Femur (tissue), 1 donor: ENCODE measurements at places on chromosomes 7 and 10.

- DNase-seq, result no peak
These were observed 13.2 kb downstream of the EPHA1 start for GRCh38 chr7:143395187-143396149.

DNA sequence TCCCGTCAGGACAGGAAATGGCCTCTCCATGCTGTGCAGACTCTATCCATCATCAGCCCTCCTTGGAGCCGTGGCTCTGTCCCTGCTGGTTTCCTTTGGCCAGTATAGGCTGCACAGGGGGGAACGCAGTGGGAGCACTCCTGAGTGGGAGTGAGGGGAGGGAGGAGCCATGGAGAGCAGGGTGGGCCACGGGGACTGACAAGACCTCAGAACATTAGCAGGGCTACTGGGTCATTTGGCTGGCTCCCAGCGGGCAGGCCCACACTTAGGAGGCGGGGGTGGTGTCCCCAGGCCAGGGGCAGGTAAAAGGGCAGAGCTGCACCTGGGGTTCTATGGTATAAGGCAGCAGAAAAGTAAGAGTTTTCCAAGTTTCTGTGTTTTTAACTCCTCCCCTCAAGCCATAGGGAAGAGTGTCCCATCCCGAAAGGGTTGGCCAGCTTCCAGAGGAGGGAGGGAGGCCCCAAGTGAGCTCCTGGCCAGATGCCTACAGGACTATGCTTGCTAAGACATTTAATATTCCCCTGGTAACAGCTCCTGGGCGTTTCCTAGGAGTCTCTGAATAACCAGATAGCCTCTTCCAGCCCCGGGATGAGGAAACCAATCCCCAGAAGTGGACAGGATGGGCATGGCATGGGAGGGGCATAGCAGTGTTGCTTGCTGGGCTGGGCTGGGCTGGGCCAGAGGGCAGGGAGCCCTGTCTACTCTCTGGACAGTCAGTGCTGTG, 5.5 kb upstream of the OPN4 start:
- DNase-seq, result peak; percentile 81

DNA sequence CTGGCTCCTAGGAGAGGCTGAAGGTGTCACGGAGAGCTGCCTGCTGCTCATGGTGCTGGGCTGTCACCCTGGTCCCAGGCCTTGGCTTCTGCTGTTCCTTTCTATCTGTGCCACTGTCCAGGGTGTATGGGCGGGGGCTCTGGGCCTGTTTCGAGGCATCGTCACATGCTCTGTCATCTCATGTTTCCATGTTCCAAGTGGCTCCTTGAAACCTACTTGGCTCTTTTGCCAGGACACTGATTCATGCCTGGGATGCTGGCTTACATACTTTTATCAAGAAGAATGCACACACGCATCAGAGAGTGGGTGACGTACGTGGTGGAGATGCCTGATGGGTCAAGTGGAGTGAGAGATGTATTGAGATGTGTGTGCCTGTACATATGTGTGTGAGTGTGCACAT, 50.9 kb downstream of the ADCY1 start:
- no peak for DNase-seq

- DNase-seq, result no peak
These were observed 21.3 kb downstream of the GCK start for GRCh38 chr7:44167920-44168319.

DNA sequence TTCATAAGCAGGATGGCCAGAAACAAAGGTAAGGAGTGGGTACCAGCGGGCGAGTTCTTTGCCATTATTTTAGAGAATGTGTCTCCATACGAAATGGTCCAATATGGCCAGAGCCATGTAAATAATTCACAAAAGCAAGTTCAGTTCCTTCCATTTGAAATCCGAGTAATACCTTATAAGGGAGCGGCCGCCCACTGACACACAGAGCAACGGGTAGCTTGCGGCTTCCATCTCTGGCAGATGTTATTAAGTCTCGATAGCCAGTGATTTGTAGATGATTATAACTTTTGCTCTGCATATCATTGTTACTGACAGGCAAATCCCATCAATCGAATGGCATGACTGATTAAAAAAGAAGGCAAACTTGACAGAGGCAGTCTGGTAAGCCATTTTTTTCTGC, 63.2 kb downstream of the GFRA1 start:
- no peak for DNase-seq

DNA sequence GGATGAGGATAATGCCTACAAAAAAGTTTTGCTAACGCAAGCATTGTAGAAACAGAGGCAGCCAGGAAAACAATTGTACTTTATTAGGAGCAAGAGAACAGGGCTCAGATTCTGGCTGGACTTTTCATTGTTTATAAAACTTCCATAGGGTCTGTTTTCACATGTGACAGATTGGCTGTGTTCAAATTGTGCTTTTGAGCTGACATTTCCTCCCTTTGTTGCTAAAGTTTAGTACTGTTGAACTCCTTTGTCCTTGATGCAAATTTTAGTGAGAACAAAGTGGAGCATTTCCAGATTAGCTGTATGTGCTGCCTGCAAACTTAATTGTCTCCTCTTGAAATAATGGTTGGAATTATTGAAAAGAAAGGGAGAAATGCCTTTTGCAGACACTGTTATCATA, 221.0 kb upstream of the FZD1 start:
- DNase-seq, result no peak

- no peak for DNase-seq
These were observed 68.0 kb upstream of the PPP1R3C start for GRCh38 chr10:91700788-91701444.

DNA sequence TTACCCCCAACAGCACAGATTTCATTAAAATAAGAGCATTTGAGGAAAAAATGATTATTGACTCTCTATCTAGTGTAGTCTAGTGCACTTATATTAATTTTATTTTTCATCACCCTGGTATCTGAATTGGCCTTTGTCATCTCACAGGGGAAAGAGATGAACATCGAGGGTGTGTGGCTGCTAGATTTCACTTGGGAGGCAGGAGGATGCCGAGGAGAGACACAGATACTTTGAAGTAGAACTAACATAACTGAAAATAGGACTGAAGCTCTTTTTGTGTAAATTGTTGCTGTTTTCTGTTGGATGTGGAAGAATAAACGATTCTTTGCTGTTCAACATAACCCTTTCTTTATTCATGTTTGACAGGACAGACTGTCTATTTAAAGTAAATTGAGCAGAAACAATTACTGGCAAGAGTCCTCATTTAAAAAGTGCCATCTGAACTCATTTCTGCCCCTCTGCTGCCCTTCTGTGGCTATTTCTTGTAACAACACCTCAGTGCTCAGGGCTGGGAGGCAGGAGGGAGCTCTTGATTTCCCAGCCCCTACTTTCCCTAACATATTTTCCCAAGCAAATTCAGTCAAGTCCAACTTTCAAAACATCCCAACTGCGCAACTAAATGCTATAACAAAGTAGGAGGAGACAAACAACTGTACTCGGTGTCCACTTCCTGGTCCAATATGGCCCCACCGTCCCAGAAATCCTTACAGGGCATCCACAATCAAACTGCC, 15.6 kb downstream of the LYZL1 start:
- DNase-seq, result peak; percentile 75

DNA sequence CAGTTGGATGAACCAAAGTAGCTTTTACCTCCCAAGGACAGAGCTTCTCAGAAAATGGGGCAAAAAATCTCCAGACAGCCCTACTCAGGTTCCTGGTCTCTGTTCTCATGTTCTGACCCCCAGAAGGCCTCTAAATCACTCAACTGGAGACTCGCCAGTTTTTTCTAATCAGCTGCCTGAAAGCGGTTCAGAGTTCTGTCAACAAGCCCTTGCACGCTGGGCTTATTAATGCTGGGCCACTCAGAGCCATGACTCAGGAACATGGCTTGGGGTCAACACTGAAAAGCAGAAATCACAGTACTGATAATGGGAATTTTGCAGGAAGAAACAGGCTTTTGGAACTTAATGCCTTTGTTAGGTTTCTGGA, 15.3 kb downstream of the ECHDC3 start:
- peak; percentile 43 for DNase-seq

DNA sequence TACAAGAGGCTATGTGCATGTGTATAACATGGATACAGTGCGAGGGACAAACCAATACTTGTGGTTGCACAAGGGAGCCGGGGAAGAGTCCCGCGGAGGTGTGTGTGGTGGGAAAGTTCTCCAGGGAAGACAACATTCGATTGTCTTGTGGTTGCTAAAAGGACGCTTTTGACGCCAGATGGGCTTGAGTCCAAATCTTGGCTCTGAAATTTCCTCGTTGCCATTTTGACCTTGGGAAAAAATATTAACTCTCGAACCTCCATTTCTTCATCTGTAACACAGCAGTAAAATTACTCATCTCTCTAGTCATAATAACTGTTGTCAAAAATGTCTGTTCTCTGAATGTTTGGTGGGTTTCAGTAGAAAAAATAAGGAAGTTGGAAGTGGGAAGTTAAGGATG, 16.5 kb downstream of the PLXDC2 start:
- no peak for DNase-seq

- no peak for DNase-seq
These were observed 3.8 kb upstream of the TCERG1L start for GRCh38 chr10:131315344-131315743.

DNA sequence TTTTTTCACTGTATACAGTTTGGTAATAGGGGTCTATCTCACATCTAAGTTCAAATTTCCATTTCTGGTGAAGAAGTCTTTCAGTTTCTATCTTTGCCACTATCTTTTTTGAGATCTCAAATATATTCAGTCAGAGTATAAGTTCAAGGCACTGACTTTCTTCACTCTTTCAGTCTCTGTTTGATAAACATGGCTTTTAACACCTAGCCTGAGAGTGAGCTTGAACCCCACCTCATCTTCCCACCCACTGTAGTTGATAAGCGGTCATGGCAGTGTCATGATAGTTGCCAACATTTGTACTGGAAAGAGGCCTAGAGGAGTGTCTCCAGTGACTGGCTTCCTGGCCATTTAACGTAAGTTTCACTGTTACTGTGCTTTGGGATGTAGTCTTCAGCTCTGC, 41.2 kb upstream of the AGR3 start:
- DNase-seq, result no peak

DNA sequence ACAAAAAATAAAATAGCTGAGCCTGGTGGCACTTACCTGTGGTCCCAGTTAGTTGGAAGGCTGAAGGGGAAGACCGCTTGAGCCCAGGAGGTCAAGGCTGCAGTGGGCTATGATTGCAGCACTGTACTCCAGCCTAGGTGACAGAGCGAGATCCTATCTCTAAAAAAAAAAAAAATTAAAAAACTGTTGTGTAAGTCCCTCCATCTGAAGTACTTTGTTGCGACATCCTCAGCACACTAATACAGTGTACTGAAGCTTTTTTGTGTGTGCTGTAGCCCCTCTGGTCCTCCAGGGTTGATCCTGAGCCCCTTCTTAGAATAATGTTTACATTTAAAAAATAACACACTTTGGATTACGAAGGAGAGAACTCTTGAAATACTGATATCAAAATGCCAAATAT, 71.3 kb downstream of the PFKFB3 start:
- no peak for DNase-seq

DNA sequence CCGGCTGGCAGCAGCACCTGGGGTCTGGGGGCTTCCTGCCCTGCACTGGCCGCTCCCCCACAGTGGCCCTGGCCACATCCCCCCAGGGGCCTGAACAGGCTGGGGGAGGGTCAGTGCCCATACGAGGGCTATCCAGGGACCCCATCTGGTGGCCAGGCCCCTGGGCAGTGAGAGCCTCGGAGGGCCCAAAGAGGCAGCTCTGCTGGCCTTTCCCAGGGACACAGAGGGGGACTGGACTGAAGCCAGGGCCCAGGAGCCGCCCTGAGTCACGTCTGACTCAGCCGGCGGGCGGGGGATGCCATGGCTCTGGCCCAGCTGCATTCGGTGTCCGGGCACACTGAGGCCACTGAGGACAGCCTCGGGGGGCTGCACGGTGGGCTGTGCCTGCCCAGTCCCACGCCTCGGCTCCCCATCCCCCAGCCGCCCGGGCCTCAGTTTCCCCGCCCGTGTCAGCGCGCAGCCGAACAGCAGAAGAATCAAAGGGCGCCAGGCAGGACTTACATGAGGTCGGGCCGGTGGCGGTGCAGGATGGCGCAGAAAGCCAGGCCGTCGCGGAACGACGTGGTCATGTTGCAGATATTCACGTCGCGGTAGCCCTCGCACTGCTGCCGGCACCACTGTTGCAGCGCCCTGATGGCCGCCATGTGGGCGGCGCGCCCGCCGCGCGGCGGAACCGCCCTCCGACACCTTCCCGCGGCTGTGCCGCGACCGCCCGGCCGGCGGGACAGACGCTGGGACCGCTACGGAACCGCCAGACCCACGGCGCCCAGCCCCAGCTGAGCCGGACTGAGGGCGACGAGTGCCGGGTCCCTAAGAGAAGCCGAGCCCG, at the start of gene MICALL2:
Gene MICALL2, minus strand, starts transcription at position 788 of the 829 bp plus-strand sequence. Its CDS starts 144 bp downstream, at position 644.
- peak; percentile 78 for DNase-seq

DNA sequence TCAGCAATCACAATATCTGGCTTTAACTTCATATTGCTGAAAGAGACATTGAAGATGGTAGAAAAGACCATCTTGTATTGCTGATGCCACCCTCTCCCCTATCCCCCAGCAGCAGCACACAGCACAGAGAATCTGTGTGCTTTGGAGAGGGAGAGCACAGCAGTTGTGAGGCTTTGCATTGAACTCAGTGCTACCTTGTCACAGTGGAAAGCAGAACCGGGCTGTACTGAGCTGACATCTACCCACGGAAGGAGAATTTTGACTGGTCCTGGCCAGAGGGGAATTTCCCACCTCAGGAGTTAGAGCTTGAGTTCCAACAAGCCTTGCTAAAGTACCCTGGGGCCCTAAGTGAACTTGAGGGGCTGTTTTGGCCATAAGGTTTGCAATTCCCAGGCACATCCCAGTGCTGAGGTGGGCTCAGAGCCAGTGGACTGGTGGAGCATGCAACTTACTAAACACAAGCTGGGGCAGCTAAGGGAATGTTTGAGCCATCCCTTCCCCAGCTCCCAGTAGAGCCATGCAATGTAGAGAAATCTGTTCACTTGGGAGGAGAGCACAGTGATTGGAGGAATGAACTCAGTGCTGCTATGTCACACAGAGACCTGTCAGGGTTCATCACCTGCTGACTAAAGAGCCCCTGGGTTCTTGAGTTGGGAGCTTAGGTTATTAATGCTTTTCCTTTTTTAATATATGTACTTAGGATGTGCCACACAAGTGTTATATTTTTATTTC, 62.1 kb downstream of the OR13A1 start:
- no peak for DNase-seq

- DNase-seq, result no peak
These were observed 286.3 kb downstream of the TNS3 start for GRCh38 chr7:47295606-47296005.

DNA sequence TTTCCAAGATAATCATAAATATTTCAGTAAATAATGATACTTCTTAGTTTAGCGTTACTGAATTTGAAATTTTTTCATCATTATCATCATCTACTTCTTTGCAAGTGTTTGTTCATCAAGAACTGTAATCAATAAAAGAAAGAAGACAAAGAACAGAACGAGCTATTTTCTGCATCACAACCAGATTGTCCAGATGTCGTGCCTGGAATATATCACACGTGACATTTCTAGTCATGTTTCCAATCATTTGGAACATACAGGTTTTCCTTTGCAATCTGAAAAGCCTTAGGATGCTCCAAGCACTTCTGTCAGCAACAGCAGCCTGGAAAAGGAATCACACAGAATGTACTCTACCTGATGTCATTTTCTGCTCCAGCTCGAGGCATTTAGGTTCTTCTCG, 107.4 kb downstream of the FAM107B start:
- no peak for DNase-seq

DNA sequence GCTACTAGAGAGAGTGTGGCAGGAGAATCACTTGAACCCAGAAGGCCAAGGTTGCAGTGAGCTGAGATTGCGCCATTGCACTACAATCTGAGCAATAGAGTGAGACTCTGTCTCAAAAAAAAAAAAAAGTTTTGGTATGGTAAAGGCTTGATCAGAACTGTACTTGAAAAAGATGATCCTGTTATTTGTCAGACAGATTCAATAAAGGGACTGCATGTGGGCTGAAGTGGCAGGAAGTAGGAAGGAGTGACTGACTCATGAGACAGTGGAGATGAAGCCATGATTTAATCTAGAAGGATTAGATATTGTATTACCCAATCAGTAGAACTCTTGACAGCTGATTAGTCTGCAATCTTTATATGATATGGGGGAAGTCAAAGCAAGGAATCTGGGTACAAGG, 2.7 kb upstream of the TMEM254 start:
- no peak for DNase-seq
